ENCODE measurements at places on chromosomes 11 and 22. TPM values are rescaled to one million over a fixed set of nuclear protein-coding genes. Genes with fewer than 3 reads are reported as not detected.

LRRC75B gene
- 20.2 TPM for polyA plus RNA-seq

DNA sequence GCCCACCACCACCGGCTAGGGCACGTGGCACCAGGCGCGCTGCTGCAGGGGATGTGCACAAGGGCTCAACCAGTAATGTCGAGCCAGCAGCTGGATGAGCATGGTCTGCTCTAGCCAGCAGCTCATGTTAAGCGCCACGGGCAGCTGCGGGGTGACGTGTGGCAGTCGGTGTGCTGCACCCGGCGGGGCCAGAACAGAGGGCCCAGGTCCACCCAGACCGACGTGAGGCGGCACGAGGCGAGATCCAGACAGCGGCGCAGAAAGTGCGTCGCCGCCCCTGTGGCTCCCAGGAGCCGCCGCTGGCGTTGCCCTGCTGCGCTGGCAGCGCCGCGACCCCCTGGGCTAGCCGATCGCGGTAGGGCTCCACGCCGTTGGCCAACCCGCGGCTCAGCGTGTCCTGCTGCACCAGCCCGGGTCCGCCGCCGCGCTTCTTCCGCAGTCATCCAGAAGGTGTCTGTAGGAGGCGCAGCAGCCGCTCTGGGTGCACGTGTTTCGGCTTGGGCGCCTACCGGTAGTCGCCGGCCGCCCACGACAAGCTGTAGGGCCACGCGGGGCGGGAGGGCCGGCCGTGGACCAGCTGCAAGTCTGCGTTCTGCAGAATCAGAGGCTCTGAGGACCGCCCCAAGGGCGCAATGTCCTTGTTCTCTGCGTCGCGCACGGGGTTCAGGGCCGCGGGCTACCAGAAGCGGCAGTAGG lies 4.6 kb upstream of the GALR3 start:
- no peak for DNase-seq

DNA sequence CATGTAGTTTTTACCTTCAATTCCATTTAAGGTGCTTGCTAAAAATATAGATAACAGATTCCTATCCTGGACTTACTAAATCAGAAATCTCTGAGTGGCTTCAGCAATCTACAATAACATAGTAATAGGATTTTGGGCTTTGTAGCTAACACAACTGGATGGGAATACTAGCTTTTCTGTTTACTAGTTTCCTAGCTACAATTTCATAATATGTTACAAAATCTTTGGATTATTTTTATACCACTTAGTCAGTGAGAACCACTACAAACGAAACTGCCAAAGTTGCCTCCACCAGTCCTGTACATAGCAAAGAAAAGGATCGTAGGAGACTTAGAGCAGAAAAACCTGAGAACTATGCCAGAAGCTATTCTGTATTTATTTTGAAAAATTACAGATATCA lies 87.7 kb upstream of the ANO3 start:
- no peak for DNase-seq

DNA sequence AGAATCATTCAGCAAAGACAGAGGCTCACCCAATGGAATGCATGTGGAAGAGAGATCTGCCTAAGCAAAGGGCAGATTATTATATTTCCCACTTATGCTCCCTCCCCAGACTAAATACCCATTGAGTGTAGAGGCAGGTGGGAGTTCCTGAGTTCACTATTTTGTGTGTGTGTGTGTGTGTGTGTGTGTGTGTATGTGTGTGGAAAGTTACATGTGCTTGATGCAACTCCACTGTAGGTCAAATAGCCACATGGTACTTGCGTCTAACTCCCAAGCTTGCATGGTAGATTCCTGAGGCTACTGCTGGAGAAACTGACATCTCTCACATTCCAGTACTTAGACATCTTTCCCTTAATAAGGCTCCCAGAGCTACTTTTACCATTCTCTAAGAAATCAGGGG lies 3.4 kb upstream of the COPB1 start:
- DNase-seq: no peak

DNA sequence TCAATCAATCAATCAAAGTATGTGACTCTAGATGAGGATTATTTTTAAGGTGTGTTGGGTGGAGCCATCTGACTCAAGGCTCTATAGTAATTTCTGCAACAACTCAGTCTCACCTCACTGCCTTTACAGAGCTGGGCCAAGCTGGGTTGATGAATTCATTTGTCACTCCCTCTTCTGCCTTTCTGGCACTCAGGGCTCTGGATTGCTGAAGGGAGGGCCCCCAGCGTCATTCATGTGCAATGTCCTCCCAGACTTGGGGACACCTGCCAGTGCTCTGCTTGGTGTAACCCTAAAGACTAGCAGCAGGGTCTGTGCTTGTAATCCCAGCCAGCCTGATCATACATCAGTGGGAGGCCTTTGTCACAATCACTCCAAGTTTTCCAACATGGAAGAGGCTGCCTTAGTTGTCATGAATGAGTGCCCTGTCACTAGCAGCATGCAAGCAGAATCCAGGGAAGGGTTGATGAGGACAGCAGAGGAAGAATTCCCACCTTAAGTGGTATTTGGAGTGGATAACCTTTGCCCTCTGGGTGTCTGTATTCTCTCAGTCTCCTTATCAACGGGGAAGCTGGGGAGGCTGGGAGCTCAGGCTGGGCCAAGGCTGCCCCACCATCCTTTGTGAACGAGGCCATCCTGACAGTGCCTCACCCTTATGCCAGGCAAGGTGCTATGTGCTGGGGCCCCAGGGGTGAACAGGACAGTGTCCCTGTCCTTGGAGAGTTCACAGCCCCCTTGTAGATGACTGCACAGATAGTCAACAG lies 2.0 kb upstream of the TP53I11 start:
- no peak for DNase-seq

- DNase-seq: no peak
Measured at GRCh38 chr11:1630271-1630670, 696 bp downstream of the KRTAP5-5 start.

DNA sequence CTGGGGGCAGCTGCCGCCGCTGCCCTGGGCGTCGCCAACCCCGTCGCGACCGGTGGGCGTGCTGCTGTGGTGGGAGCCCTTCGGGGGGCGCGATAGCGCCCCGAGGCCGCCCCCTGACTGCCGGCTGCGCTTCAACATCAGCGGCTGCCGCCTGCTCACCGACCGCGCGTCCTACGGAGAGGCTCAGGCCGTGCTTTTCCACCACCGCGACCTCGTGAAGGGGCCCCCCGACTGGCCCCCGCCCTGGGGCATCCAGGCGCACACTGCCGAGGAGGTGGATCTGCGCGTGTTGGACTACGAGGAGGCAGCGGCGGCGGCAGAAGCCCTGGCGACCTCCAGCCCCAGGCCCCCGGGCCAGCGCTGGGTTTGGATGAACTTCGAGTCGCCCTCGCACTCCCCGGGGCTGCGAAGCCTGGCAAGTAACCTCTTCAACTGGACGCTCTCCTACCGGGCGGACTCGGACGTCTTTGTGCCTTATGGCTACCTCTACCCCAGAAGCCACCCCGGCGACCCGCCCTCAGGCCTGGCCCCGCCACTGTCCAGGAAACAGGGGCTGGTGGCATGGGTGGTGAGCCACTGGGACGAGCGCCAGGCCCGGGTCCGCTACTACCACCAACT lies 1.0 kb downstream of the FUT4 start:
- DNase-seq: no peak

CD248 gene
- 77.1 TPM for polyA plus RNA-seq

DNA sequence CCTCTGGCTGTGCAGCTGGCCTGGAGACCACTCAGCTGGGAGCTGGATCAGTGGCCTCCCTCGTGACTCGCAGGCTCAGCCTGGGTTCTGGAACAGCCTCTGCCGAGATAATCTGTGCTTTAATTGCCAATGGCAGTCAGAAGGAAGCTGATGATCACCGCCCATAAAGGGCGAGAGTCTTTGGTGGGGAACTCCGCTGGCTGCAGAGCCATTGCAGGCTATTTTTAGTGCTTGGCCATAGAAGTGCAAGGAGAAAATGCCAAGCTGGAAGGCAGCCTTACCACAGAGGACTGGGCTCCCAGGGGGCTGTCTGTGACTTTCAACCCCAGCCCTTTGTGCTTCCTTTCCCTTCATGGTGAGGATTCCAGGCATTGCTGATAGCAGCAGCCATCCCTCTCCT lies 62.2 kb upstream of the TENM4 start:
- no peak for DNase-seq

DNA sequence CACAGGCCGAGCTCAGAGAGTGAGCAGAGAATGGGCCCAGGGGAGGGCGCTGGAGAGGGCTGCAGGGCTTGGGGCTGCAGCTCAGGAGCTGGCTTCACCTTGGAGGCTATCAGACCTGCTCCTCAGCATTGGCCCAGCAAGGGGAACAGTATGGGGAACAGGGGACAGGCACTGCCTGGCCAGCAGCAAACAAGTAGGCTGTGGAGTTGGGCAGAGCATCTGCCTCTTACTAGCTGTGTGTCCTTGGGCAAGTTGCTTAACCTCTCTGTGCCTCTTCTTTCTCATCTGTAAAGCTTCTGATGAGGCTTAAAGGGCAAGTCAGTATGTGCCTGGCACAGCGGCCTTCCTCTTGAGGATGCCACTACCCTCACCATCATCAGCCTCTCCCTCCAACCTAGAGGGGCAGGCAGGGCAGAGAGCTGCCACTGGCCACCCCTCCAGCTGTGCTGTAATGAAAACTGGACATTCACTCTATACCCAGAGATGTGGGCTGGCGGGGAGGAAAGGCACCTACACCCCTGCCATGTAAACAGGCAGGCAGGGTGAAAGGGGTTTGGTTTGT lies 7.5 kb upstream of the CDKN1C start:
- DNase-seq: no peak

- peak; percentile 55 for DNase-seq
Measured at GRCh38 chr11:9757809-9758636, 94.1 kb downstream of the SWAP70 start.

DNA sequence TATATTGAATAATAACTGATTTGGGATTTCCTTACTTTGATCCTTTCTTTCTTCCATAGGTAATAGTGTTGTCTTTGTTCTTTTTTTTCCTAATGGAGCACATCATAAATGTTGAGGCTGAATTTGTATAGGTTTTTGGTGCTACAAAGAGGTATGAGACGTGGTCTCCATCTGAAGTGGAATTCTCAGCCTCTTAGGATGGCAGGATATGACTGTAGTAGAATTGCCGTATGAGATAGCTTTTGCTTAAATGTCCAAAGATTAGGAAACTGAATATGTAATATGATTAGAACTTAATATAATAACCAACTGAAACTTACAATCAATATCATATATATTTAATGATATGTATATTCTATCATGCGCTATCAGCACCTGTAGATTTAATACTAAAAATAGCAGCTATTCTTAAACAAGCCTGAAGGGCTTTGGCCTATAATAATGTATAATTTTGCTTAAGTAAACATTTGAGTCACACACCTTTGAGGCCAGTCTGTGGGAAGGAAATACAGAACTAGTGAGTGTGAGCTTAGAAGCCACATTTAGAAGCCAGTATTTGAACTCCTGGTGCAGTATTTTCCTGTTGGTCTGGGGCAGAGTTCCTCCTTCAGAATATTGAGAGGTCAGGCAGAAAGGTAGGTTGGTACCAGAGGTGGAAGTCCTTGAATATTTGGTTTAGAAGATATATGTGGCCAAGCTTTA lies 62.6 kb downstream of the SWAP70 start:
- no peak for DNase-seq

DNA sequence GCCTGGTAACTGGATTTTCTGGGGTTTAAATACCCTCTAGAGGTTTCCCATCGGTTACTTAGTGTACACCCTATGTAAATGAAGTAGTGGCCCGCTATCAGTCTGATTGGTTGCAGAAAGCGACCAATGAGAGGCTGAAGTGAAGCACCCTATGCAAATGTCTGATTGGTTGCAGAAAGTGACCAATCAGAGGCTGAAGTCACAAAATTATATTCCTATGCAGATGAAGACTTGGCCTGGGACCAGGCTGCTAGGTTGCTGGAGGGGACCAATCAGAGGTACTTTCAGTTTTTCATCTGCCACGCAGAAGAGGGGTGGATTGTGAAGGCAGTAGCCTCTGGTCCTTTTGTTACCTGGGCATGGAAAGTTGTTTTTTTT lies 134.8 kb downstream of the TBC1D22A start:
- DNase-seq: no peak

- DNase-seq: no peak
Measured at GRCh38 chr11:95445746-95446333, 214.8 kb upstream of the SESN3 start.

DNA sequence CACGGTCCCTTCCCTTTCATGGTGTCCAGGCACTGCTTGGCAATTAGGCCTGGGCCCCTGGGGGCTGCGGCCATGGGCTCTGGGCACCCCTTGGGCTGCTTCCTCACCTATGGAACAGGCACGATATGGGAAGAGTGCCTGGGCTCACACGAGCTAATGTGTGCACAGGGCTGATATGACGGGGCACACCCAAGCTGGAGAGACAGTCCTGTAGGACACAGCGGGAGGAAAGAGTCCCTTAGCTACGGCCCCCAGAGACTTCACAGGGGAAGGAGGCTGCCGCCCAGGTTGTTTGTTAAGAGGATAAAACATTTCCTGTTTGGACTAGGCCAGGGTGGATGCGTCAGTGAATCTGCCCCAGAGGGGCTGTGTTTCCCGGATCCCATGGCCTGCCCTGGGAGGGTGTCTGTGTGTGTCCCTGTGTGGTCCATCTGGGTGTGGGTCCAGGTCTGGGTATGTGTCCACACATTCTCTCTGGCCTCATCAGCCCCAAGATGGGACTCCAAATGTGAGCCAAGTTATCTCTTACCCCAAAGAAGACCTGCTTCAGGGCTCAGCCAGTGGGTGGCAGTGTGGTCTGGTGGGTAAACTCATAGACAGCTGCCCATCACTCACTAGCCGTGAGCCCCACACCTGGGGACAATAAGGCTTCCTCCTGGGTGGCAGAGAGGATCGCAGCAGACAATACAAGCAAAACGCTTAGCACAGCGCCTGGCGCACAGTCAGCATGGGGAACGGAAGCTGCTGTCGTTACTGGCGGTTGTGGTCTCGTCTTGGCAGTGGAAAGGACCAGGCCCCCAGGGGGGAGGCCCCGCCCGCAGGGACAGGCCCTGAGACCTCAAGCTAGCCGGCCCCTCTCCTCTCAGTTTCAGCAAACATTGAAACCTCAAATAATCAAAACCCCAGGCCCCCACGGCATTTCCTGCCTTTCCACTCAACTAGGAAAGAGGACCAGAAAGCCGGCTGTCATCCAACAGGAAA lies 3.2 kb upstream of the EMID1 start:
- no peak for DNase-seq

NLRP14 gene
- 0.63 TPM for polyA plus RNA-seq

GRCh38 chr11:89201138-89201537 lies 23.5 kb downstream of the TYR start:
- DNase-seq: no peak

LINC01488 gene
- 0.04 TPM for polyA plus RNA-seq

DNA sequence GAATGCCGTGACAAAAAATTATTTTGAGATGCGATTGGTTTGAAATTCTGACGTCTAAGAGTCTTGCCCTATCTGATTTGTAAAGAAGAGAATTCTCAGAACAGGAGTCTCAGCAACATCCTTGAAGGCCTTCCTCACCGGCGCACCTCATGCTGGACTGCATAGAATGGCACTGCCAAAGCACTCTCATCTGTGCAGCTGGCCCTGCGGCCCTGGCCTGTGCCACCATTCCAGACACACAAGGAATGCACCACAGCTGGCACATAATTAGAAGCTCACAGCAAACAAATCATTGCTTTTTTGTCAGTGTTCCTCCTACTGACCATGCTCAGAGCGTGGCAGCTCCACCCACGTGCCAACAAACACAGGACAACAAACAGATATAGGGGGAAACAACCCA lies 166.0 kb downstream of the KIRREL3 start:
- no peak for DNase-seq

Data from left renal pelvis (tissue), 4 donors.